ENCODE measurements at places on chromosomes 13 and 19. TPM values are rescaled to one million over a fixed set of nuclear protein-coding genes. Genes with fewer than 3 reads are reported as not detected.

ZNF85 gene
- total RNA-seq = 7.7 TPM

PHF11 gene
- total RNA-seq = 15.8 TPM

SHISA2 gene
- not detected for total RNA-seq

EXOC3L2 gene
- total RNA-seq = not detected

EPSTI1 gene
- total RNA-seq = 2.2 TPM

CACNG7 gene
- not detected for total RNA-seq

C19orf38 gene
- total RNA-seq = 0.39 TPM

DHRS12 gene
- total RNA-seq = 1.6 TPM

RASL11A gene
- total RNA-seq = 8.0 TPM

PSG7 gene
- total RNA-seq = not detected

LILRB1 gene
- total RNA-seq = not detected

USHBP1 gene
- total RNA-seq = not detected

DAND5 gene
- total RNA-seq = not detected

FBXW9 gene
- 18.2 TPM for total RNA-seq

C19orf67 gene
- total RNA-seq = not detected

C19orf44 gene
- total RNA-seq = 4.9 TPM

ZNF569 gene
- 4.0 TPM for total RNA-seq

CEP89 gene
- total RNA-seq = 17.4 TPM

WASF3 gene
- total RNA-seq = 9.9 TPM

HRC gene
- not detected for total RNA-seq

RYR1 gene
- total RNA-seq = not detected

ZNF554 gene
- total RNA-seq = 2.9 TPM

ZNF541 gene
- total RNA-seq = under 0.01 TPM

LILRB2 gene
- total RNA-seq = not detected

IGSF23 gene
- total RNA-seq = not detected

STXBP2 gene
- 5.3 TPM for total RNA-seq

ATP4A gene
- total RNA-seq = not detected

RTBDN gene
- not detected for total RNA-seq

DENND1C gene
- total RNA-seq = under 0.01 TPM

OR7C1 gene
- total RNA-seq = not detected

MCF2L gene
- total RNA-seq = 2.0 TPM

MAST1 gene
- total RNA-seq = not detected

FRY gene
- total RNA-seq = 2.5 TPM

URAD gene
- total RNA-seq = not detected

CYP4F2 gene
- total RNA-seq = not detected

HIPK4 gene
- under 0.01 TPM for total RNA-seq

KLK6 gene
- not detected for total RNA-seq

SPACA4 gene
- not detected for total RNA-seq

GIPR gene
- not detected for total RNA-seq

CDC37 gene
- 160 TPM for total RNA-seq

ICAM5 gene
- total RNA-seq = under 0.01 TPM

C19orf73 gene
- 0.37 TPM for total RNA-seq

PEX11G gene
- 2.5 TPM for total RNA-seq

All from subcutaneous preadipocyte (primary cell).